ENCODE measurements at places on chromosomes 2 and 18. TPM values are rescaled to one million over a fixed set of nuclear protein-coding genes. Genes with fewer than 3 reads are reported as not detected.

DNA sequence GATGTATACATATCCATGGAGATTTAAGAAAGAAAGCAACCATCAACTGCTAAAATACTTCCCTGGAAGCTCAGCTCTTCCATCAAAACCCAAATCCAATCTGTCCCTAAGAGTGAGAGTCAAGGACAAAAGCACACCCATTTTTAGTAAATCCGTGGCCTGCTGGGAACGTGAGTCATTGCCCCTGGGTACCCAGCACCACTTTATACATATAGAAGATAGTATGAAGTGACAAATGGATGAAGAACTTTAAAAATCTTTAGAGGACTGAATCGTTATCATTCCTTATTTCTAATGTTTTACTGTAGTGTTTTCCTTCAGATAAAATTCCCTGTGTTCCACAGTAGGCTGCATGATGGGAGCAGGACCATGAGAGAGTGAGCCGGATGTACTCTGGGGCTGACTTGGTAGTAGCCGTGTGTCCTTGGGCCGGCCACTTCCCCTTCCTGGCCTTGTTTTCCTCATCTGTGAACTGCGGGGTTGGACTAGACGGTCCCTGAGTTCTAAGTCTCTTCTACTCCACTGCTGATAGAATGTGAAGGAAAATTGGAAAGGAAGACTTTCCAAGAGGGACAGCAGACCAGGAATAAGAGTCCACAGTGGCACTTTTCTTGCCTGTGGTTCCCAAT is 28.5 kb upstream of the CEP68 start:
- no peak for DNase-seq

DNA sequence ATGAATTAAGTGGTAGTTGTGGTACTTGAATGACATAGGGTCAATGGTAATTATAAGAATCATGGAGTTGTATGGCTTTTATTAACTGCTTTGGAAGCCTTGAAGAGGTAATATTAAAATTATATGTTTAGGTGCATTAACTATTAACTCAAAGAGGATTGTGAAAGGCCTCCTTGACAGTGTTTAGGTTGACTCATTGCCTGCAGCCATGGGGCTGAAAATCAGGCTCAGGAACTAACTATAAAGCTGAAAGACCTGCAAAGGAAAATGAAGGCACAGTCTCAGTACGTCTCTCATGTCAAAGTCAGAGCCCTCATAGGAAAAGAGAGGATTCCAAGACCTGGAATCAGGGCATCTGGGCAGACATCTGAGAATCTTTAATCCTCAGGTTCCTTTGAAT is 31.0 kb downstream of the CACNB4 start:
- no peak for DNase-seq

- DNase-seq = no peak
Measured at GRCh38 chr2:2271469-2271941, 59.6 kb downstream of the MYT1L start.

The RGPD3 gene
- total RNA-seq = 0.17 TPM

The ST8SIA5 gene
- 0.23 TPM for total RNA-seq

The SLC19A3 gene
- 10.7 TPM for total RNA-seq

The RBKS gene
- 2.3 TPM for total RNA-seq

All from left lung (tissue), 14 donors.